ENCODE measurements at places on chromosomes 2 and 18.

DNA sequence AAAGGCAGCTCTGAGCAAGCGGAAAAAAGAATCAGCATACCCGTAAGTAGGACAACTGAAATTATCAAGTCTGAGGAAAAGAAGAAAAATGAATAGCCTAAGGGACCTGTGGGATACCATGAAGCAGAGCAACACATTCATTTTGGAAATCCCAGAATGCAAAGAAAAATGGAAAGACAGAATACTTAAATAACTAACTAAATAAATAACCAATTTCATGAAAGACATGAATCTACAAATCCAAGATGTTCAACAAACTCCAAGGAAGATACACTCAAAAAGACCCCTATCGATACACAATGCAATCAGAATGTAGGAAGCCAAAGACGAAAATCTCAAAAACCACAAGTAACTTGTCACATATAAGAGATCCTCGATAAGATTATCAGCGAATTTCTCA is 117.0 kb downstream of the USP34 start:
- no peak for DNase-seq

DNA sequence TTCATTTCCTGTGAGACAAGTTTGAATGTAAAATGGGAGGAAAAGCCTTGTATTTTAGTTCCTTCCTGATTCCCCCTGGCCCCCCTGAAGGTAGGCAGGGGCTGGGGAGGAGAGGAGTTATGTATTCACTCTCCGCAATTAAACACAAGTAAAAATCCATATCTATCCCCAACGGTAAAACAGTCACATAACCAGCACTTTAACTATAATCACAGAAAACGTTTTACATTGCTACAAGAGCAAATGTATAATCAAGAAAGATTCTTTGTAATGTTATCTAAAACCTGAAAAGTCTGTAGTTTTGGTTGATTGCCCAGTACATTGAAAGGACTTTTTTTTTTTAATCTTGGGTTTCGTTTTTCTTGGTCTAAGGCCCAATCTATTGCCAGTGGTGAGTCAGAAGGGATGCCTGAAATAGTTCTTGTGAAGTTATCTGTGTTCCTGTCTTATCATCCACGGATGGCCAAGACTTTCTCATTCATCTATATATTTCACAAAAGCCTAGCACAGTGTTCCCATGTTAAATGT is 34.5 kb upstream of the CCNYL1 start:
- no peak for DNase-seq

- no peak for DNase-seq
These were observed 800 bp downstream of the TTC21B start for GRCh38 chr2:165952741-165953211.

DNA sequence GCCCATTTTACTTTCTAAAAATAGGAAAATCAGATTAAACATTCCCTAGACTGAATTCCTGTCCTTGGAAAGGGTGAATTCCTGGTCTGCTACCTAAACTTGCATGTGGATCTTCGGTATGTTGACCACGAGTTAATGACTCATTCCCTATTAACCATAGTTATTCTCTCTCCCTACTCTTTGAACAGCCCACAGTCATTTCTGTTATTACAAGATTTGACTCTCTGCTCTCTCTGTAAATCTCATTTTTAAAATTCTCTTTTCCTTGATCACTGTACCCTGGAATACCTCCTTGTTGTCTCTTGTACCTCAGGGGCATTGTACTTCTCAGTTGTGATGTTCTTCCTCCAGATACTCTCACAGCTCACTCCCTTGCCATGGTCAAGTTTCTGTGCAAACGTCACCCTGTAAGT is 92.0 kb upstream of the GULP1 start:
- DNase-seq, result no peak

- no peak for DNase-seq
These were observed 201.0 kb upstream of the SP5 start for GRCh38 chr2:170514140-170514539.

- DNase-seq, result no peak
These were observed 134.5 kb upstream of the CTAGE1 start for GRCh38 chr18:22552254-22552653.

Data from activated CD4-positive, alpha-beta T cell treated with anti-CD3 and anti-CD28 coated beads, Interleukin-2, amount 50 U/mL, for 24 hours (primary cell).